ENCODE measurements at places on chromosomes 11 and 22. TPM values are rescaled to one million over a fixed set of nuclear protein-coding genes. Genes with fewer than 3 reads are reported as not detected.

The FXYD6 gene
- 107 TPM for total RNA-seq

The DDI1 gene
- total RNA-seq = not detected

The YPEL1 gene
- total RNA-seq = 1.2 TPM

The SNX32 gene
- 0.52 TPM for total RNA-seq

The RAB36 gene
- 5.1 TPM for total RNA-seq

The MAPK8IP2 gene
- 0.24 TPM for total RNA-seq

The BTBD18 gene
- total RNA-seq = not detected

The MMP11 gene
- total RNA-seq = 5.8 TPM

The ELFN2 gene
- total RNA-seq = 0.10 TPM
